ENCODE measurements at places on chromosomes 16 and 17. TPM values are rescaled to one million over a fixed set of nuclear protein-coding genes. Genes with fewer than 3 reads are reported as not detected.

Gene TBC1D28
- not detected for polyA plus RNA-seq

DNA sequence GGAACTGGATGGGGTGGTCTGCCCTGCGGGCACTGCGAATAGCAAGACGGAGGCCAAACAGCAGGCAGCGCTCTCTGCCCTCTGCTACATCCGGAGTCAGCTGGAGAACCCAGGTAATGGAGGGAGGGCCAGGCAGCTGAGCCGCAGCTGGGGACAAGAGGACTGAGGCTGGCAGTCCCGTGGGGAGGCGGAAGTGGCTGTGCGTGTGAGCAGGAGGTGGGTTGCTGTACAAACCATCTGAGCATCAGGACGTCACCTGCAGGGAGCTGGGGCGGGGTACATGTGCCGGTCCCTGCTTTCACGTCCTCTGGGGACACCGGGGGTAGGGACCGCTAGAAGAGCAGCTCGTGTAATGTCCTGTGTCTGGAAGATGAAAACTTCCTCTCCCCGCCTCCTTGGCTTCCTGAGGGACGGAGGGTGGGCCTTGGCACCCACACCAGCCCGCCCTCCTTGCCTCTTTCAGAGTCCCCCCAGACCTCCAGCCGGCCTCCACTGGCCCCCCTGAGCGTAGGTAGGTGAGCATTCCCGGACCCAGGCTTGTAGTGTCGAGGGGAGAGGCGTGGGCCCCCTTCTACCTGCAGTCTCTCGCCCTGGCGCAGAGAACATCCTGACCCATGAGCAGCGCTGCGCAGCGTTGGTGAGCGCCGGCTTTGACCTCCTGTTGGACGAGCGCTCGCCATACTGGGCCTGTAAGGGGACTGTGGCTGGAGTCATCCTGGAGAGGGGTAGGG is 3.7 kb downstream of the ADAD2 start:
- H3K4me3 ChIP-seq = no peak overlapping the region
- H3K27ac ChIP-seq = no peak overlapping the region
- H3K4me1 ChIP-seq = no peaks in the 10 kb centered on the region
- no peak for DNase-seq

GRCh38 chr17:75565066-75565465 is 22.5 kb upstream of the MYO15B start:
- H3K27ac ChIP-seq = no peak overlapping the region
- H3K4me3 ChIP-seq = no peak overlapping the region
- H3K4me1 ChIP-seq = no peaks in the 10 kb centered on the region
- no peak for DNase-seq
- H3K36me3 ChIP-seq = no peaks in the 10 kb centered on the region
- peaks cover 2% of the 10 kb centered on the region for H3K27me3 ChIP-seq

Gene CACNG1
- polyA plus RNA-seq = not detected

- no peaks in the 10 kb centered on the region for H3K27me3 ChIP-seq
- no peaks in the 10 kb centered on the region for H3K36me3 ChIP-seq
Measured at GRCh38 chr17:47888293-47888692, 7.7 kb upstream of the SP2 start.

Gene KRTAP1-5
- polyA plus RNA-seq = 6.3 TPM

Gene FOXL1
- polyA plus RNA-seq = 5.9 TPM

DNA sequence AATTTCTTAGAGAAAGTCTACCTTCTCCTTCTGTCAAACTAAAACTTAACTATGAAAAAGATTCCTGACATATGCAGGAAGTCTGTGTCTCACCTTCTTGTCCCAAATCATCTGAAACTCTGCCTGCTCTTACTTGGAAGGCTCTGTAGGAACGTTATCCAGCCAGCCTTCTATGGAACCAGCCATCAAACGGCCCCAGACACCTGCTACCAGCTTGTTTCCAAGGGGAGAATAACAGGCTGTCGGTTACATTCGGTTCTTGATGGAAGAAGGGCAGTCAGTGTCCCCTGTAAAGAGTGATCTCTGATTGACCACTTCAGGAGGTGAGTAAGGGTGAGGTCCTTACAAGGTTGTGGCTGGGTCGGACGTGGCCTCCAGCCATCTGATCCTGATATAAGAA is 1.7 kb downstream of the ADAMTS18 start:
- no peak overlapping the region for H3K27ac ChIP-seq
- no peak for DNase-seq
- H3K36me3 ChIP-seq = no peaks in the 10 kb centered on the region
- H3K27me3 ChIP-seq = peaks cover 7% of the 10 kb centered on the region
- no peaks in the 10 kb centered on the region for H3K4me1 ChIP-seq
- H3K4me3 ChIP-seq = no peak overlapping the region

DNA sequence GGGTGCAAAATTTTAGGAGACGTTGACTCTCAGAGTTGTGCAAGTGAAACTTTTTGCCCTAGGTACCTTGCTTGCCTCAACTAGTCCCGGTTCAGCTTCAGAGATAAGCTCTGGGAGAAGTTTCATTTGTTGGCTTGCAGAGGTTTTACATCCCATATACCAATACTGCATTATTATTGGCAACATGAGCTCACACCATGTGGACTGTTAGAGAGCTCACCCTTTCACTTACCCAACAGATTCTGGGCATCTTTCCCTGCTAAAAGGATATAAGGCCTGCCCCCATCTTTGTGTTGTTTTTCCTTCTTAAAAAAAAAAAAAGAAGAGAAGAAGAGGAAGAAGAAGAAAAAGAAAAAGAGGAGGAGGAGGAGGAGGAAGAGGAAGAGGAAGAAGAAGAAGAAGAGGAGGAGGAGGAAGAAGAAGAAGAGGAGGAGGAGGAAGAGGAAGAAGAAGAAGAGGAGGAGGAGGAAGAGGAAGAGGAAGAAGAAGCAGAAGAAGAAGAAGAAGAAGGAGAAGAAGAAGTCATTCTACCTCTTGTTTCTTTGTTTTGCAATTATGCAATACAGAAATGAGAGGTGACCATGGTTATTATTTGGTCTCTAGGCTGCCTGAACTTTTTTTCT is 292.6 kb upstream of the IRX3 start:
- H3K27me3 ChIP-seq = peaks cover 10% of the 10 kb centered on the region
- no peaks in the 10 kb centered on the region for H3K4me1 ChIP-seq
- no peak for DNase-seq
- H3K36me3 ChIP-seq = no peaks in the 10 kb centered on the region
- no peak overlapping the region for H3K4me3 ChIP-seq

DNA sequence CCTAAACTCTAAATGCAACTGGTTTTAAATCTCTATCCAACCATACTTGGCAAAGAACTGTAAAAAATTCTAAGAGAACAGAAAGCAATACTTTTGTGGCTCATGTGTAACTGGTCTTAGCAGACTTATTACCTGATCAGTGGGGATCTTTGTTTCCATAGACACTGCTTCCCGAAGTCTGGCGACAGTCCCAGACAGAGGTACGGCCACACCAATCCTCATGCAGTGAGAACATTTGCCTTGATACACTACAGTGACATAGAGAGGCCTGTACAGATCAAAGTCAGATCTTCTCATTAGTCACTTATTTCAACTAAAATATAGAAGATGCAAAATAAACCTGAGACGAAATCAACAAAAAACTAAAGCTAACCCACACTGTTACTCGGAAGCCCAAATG is 43.9 kb downstream of the USP31 start:
- no peaks in the 10 kb centered on the region for H3K27me3 ChIP-seq
- no peaks in the 10 kb centered on the region for H3K36me3 ChIP-seq
- no peak for DNase-seq
- H3K27ac ChIP-seq = no peak overlapping the region
- H3K4me3 ChIP-seq = no peak overlapping the region
- no peaks in the 10 kb centered on the region for H3K4me1 ChIP-seq
